Endothelial cell of umbilical vein (primary cell): ENCODE measurements at places on chromosomes 1 and 21.

DNA sequence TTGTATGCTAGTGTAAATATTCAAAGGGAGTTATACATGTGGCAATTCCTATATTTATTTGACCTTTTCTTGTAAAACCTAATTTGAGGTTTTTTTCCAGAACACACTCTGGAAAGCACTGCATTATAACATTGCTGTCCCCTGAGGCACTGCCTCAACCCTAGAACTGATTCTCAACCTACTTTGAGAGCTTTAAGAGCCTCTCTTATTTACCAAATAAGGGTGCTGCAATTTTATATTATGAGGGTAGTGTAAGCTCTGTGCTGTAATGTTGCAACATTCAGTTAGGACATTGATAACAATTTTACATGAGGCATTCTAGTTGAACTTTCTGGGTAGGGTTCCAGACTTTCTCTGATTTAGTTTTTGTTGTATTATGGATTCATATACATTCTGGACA is 302.2 kb upstream of the DEPDC1 start:
- DNase-seq, result no peak

DNA sequence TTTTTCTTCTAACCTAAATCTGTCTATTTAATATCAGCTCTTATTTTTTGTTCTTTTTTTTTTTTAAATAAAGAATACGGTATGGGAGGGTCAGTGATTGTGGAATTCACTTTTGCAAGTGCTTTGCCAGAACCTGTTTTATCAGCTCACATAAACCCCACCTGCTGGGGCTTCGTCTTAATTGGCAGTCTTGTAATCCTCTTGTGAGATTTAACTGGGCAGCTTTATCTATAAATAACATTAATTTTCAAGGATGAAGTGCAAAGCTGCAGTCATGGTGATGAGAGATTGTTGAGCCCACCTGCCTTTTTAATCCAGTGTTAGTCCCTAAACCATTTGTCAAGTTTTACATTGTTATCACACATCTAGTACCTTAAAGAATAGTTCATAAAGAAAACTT is 18.2 kb upstream of the PDC start:
- DNase-seq, result no peak

- no peak for DNase-seq
Observed at GRCh38 chr1:229119161-229119560, 151.8 kb upstream of the RAB4A start.

DNA sequence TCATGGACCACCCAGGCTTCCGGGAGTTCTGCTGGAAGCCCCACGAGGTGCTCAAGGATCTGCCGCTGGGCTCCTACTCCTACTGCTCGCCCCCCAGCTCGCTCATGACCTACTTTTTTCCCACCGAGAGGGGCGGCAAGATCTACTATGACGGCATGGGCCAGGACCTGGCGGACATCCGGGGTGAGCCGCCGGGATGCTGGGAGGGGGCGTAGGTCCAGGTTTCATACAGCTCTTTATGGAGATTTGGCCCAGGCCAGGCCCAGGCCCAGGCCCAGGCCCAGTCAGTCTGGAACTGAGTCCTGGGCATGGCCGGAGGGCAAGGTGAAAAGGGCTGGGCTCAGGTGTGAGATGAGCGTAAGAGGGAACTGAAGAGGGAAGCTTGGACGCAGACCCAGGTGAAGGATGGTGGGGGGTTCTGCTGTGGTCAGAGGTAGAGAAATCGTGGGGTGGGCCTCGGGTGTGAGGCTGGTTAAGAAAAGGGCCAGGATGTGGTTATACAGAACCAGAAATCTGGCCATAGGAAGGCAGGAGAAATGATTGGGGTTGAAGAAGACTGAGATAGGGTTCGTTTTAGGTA is 23.0 kb downstream of the DISP3 start:
- DNase-seq, result no peak

- DNase-seq, result no peak
Observed at GRCh38 chr1:93186667-93187066, 6.1 kb downstream of the CCDC18 start.

GRCh38 chr1:33261344-33261743 is 5.1 kb downstream of the ZNF362 start:
- no peak for DNase-seq

- DNase-seq, result peak; percentile 92
Observed at GRCh38 chr1:7638078-7638477, 133.0 kb upstream of the VAMP3 start.

- peak; percentile 30 for DNase-seq
Observed at GRCh38 chr21:26717146-26717739, 128.0 kb downstream of the ADAMTS1 start.

DNA sequence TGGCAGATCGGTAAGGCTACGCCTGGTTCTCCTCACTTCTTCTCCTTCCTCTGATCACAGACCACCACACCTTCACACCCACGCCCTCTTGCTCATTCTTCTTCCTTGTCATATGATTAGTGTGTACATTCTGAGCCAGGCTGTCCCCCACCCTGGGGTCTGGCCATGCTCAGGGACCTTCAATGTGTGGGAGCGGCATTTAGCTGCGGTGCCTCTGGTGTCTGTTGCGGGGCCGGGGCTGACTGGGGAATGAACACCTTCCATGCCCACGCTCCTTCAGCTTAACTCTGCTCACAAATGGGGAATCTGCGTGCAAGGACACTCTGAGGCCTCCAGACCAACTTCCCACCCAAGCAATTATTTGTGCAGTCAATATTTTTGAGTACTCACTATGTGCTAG is 29.4 kb downstream of the QSOX1 start:
- no peak for DNase-seq

- no peak for DNase-seq
Observed at GRCh38 chr1:229380536-229381160, 37.8 kb upstream of the CCSAP start.

DNA sequence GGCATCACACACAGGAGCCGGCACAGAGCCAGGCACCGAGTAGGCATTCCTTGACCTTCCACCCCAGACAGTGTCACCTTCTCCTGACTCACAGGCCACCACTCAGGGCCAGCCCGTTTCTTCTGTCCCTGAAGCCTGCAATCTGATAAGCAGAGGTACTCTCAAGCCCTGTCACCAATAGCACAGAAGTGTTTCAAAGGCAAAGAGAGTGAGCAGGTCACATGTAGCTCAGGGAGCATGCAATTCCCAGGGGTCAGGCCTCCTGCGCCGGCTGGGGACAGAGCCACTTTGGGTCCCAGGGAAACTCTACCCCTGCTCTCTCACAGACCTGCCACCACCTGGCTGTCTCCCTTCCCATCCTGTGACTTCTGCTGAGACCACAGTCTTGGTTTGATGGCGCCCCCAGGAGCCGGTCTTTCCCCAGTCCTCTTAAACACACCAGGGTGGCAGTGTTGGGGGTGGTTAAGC is 13.2 kb downstream of the CAPN9 start:
- no peak for DNase-seq

- DNase-seq, result no peak
Observed at GRCh38 chr1:22619798-22620197, 16.6 kb upstream of the C1QA start.

- no peak for DNase-seq
Observed at GRCh38 chr1:84242641-84243040, 58.9 kb upstream of the SAMD13 start.

GRCh38 chr1:168499688-168500049 is 44.1 kb downstream of the XCL2 start:
- DNase-seq, result no peak

DNA sequence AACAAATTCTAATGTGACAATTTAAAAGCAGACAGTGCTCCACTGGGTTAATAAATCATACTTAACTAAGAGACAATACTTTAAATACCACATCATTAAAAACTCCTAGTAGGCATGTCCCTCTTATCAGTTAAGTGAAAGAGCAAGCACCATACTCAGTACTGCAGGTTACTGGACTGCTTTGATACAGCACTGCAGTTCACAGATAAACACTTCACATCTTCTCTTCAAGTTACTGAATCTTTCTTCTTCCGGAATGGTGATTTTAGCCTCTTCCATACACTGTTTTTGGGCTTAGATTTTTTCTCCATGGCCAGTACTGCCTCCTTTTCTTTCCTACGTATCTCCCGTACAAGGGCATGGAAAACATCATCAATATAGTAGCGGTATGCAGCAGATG is 11.0 kb downstream of the RIT1 start:
- no peak for DNase-seq

DNA sequence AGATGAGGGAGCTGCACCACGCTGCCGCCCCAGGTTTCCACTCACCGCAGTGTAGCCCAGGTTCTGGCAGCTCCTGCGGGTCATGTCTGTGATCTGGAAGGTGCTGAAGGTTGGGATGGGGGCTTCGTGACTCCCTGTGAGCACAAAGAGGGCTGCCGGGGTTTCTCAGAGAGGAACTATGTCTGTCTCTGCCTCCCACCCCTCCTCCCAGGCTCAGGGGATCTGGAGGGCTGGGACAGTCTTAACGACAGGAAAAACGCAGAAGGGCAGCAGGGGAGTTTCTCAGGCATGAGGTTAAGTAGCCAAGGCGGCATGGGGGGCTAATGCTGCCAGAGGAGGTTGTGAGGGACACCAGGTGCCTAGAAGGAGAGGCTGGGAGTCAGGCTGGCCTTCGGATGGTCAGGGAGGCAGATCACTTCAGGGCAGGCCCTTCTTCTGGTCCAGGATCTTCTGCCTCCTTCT is 656 bp downstream of the SH2D2A start:
- no peak for DNase-seq

GRCh38 chr1:243903895-243904294 is 53.9 kb upstream of the AKT3 start:
- peak; percentile 32 for DNase-seq

- no peak for DNase-seq
Observed at GRCh38 chr1:240492832-240493440, 119.0 kb downstream of the GREM2 start.

GRCh38 chr1:47235806-47236205 is 3.8 kb upstream of the TAL1 start:
- peak; percentile 47 for DNase-seq

GRCh38 chr21:43664358-43664757 is 5.0 kb downstream of the RRP1B start:
- peak; percentile 83 for DNase-seq

GRCh38 chr1:182259968-182260367 is 131.6 kb downstream of the GLUL start:
- DNase-seq, result no peak

DNA sequence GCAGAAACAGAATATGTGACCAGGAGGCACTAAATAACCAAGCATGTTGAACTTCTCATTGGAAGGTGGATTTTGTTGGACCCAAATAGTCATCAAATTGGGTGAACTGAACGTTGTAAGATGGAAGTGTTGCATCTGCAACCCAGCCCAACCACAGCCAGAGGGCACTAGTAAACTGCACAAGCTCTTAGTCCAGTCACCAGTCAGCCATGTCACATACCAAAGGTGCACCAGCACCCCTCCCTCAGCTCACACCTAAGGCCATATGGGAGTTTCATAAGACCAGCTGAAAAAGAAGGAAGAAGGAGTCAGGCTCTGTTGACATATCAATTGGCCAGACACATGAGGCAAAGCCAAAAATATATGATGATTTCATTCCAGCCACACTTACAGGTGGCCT is 481.7 kb upstream of the NR5A2 start:
- peak; percentile 30 for DNase-seq

DNA sequence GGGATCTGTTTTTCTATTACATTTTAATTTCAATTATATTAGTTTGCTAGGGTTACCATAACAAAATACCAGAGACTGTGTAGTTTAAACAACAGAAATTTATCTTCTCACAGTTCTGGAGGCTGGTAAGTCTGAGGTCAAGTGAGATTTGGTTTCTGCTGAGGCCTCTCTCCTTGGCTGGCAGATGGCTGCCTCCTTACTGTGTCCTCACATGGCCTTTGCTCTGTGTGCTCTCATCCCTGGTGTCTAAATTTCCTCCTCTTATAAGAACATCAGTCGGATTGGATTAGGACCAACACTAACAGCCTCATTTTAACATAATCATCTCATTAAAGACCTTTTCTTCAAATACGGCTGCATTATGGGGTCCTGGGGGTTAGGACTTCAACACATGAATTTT is 195.2 kb upstream of the CHODL start:
- DNase-seq, result no peak

DNA sequence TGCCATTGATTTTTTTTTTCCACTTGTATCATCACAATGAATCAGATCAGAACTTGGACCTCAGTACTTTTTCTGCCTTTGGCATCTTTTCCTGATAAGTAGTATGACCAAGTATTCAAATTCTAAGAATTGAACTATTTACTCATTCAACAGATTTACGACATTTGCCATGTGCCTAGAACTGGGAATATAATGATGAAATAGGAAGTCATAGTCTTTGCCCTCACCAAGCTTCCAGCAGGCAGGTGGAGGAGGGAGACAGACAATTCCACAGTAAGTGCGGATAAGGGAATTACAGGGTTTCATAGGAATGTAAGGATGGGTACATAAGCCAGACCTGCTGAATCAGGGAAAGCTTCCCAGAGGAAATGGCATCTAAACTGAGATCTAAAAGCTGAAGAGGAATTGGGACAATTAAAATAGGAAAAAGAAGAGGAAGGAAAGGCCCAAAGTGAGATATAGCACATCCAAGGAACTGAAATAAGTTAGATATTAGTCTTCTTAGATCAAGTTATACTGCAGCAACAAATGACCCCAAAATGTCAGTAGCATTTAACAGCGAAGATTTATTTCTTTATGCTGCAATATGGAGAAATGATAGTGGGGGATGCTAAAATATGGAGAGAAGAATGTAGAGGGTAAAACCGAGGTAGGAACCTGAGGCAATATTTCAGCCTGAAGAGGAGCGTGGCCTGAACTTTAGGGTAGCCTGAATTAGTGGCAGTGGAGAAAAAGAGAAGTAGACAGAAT is 5.3 kb upstream of the DDX59 start:
- DNase-seq, result no peak

DNA sequence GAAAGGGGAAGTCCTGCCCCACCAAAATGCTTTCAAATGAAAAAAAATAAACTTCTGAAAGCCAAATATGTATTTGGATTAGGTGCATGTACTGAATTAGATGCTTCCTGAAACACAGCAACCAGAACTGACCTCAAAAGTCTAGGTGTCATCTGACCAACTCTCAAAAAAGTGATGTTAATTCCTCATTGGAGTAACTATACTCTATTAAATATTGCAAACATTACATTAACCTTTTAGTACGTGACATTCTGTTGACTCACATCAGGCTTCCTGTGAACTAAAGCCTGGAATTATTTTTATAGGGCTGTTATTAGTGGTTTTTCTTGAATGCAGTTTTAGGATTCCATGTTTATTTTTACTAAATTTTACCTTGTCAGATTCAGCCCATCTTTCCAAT is 73.5 kb downstream of the ASTN1 start:
- DNase-seq, result no peak
